ENCODE measurements at places on chromosomes 1 and 21.

DNA sequence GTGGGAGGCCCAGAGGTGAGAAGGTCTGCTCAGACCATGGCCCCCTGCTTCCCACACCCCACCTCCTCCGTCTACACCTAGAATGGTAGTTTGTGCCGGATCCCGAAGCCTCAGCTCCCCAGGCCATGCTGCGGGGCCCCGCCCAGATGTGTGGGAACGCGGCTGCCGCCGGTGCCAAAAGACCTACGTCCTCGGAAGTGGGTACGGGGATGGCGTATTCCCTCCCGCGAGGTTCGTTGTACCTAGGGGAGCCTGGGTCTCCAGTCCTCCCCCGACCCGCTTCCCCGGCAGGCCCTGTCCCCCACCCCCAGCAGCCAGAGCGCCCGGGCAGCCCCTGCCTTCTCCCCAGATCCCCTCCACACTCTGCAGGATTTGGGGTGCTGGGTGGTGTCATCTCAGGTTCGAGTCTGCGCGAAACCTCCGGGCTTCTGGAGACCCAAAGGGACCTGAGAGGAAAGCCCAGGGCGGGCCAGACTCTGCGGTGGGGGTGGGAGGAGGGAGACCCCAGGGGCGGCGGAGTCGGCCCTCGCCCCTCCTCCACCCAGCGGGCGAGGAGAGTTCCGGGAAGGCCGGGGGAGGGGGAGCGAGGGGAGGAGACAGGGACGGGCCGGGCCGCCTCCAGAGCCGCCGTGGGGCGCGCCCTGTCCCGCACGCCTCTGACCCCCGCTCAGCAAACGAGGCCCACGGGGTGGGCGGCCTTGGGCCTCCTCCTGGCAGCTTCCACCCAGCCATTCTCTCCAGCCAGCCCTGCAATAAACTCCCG is 6.2 kb upstream of the PRDM16 start:
- no peak for DNase-seq

- DNase-seq, result no peak
Observed at GRCh38 chr1:48062353-48062752, 65.2 kb upstream of the TRABD2B start.

DNA sequence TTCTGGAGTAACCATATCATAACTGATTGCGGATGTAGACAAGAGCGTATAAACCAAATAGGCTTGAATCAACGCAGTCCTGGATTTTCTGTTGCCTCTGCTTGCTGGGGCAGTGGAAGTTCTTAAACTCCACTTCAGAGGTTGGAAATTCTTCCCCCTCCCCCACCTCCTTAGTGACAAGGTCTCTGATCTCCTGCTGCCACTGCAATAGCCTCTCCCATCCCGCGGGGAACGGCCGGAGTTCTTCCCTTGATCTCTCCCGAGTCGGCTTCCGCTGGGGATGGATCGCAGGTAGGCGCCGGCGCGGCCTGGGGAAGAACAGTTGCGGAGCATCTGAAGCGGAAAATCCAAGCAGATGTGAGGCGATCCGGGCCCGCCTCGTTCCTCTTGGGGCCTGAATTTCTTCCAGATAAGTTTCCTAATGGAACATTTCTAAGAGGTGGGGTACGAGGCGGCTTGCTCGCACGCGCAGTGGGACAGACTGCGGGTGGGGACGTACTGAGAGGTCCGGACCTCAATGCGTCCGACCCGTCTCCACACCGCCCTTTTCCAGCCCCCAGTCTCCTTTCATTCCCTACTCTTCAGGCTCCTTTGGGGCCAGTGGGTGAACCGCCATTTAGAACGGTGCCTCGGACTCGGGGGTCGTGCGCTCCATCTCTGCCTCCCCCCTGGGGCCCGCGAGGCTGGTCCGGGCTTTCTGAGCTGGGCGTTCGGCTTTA is 3.1 kb upstream of the SIM2 start:
- no peak for DNase-seq

GRCh38 chr1:75732703-75733102 is 8.2 kb downstream of the ACADM start:
- no peak for DNase-seq

GRCh38 chr1:40045182-40045581 is 4.7 kb downstream of the CAP1 start:
- no peak for DNase-seq

Measured in COR-L47 (cell line).